Epithelial cell of proximal tubule (primary cell): ENCODE measurements at places on chromosomes 2 and 18.

DNA sequence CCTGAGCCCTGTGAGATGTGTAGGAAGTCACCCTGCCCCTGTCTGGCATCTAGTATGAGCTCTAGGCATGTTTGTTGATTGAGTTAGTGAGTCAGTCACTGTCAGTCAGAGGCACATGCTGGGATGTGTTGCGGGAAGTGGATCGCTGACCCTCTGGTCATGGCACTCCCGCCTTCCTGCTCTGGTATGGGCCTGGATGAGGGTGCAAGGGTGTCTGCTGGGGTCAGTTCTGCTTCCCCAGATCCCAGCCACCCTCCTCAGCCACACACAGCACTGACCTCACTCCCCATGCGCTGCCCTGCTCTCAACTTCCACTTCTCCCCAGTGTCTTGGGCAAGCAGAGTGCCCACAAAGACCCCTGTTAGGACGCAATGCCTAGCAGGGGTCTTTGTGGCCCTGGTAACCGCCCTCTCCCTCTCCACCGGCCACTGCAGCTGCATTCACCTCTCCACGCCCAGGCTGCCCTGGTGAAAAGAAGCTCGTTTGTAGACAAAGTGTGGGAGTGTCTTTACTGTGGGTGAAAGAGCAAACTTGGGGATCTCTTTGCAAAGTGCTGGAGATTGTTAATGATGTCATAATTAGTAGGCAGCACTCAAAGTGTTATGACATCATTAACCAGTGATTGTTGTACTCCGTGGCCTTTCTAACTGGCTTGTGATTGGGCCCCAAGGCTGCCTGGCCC is 252.1 kb downstream of the LDLRAD4 start:
- no peak for DNase-seq

DNA sequence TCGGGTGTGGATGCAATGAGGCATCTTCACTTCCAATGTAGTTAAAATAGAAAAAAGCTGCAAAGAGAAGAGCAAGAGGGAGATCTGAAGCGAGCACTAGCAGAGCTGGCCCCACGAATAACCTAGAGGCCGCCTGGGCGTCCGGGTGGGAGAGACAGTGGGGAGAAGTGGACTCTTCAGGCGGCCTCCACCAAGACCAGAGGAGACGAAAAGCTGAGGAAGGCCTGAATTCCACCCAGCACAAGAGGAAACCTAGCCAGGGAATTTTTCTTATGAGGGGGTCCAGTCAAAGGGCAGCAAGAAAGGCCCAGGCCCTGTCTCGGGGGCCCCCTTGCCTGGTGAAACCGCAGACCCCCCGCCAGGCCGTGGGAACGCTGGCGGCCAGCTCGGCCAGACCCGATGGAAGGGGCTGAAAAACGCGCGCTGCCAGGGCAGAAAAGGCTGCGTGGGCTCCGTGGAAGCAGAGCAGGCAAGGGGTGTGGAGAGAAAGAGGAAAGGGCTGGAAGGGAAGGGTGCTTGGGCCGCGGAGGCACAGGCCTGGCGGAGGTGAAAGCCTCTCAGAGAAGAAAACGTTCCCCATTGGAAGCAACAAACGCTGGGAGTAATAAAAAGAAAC is 69.2 kb downstream of the KCTD1 start:
- no peak for DNase-seq

DNA sequence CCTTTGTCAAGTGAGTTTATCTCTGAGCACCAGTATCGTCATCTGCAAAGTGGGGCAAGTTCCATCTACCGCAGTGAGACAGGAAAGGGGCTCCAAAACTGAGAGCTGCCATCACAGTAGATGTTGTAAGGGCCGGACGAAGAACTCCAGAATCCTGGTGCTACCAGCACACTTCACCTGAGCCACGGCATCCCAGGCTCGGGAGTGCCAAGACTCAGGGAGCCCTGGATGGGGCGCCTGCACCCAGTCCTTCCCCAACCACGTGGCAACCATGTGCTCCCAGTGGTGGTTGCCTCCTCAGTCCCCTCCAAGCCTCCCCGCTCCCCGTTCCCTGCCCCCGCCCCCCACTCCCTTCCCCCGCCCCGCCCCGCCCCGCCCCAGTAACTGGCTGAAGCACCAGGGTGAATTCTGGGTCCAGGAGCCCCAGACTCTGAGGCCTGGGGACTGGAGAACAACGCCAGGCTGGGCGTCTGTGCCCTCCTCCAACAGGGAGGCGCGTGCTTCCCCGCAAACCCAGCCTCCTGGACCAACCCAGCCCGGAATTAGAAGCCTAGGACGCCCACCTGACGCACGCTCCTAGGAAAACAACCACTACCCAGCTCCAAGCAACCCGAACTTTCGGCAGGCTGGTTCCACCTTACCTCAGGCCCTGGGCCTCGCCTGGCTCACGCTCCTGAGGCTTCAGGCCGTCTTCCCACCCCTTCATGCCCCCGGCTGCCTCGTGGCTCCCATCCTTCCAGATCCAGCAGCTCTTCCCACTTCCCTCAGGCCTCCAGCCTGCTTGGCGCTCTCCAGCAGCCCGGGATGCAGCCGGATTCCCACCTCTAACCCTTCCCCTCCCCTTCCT is 67.6 kb downstream of the LAMA3 start:
- DNase-seq, result no peak

- peak; percentile 12 for DNase-seq
Observed at GRCh38 chr2:58427572-58428095, 186.5 kb upstream of the FANCL start.

DNA sequence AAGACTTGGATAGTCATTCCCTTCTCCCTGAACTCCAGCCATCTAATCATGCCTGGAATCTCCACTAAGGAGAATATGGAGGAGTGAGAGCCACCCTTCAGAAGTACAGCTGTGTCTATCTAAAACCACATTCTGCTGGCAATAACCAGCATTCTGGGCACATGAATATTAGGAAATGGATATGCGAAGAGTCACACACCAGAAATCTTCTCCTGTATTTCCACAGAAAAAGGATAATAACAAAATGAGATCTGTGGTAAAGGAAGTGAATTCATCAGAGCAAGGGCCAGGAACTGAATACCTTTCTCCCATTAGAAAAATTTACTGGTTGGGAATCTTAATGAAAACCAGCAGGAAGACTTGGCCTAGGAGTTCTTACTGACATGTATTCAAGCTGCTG is 218.8 kb downstream of the SCG2 start:
- no peak for DNase-seq

DNA sequence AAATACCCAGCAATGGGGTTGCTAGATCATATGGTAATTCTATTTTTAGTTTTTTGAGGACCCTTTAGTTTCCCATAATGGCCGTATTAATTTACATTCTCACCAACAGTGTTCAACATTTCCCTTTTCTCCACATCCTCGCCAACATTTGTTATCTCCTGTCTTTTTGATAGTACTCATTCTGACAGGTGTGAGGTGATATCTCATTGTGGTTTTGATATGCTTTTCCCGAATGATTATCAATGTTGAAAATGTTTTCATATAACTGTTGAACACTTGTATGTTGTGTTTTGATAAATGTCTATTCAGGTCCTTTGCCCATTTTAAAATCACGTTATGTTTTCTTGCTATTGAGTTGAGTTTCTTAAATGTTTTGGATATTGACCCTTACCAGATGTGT is 5.8 kb upstream of the RIF1 start:
- DNase-seq, result no peak

DNA sequence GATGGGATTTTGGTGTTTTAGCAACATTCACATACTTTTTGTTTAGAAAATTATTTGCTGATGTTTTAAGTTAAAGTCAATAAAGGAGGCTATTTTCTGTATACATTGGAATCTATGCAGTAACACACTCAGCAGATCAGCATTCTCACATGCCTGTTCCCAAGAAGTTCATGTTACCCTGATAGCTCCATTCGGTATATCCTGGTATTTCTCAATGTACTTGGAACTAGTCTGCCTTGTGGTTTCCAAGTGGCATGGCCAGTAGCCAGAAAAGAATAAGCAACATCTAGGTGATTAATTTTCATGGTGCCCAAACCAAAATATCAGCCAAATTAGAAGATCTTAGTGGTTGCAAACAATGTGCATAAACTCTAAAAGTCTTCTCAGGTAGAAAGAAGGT is 5.2 kb upstream of the NCAPH start:
- DNase-seq, result no peak

DNA sequence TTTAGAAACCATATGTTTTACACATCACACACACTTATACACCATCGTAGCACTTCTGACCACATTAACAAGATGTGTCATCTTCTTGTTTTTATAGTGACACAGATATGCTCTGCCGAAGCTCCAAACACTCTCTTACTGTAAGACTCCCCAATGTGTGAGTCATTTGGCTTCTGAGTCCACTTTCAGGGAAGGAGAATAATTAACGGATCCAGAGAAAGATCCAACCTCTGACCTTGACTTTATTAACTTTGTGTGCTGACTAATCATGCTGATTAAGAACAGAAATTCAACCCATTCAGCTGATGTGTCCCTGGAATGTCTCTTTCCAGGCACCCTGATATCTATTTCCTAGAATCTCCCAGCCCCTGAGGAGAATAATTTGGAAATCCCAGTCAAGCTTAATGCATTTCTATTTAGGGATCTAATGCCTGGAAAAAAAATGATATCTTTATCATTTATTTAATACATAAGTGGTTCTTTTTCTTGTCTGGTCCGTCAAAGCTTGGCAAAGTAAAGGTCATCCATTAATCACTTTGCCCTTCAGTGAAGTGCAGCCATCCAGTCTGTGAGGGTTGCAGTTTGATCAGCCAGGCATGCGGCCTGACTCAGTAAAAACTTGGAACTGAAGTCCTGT is 615.8 kb upstream of the SYT4 start:
- peak; percentile 99 for DNase-seq

- no peak for DNase-seq
Observed at GRCh38 chr2:152822676-152823075, 104.3 kb downstream of the ARL6IP6 start.

- DNase-seq, result no peak
Observed at GRCh38 chr2:168465594-168465993, 9.5 kb downstream of the CERS6 start.

DNA sequence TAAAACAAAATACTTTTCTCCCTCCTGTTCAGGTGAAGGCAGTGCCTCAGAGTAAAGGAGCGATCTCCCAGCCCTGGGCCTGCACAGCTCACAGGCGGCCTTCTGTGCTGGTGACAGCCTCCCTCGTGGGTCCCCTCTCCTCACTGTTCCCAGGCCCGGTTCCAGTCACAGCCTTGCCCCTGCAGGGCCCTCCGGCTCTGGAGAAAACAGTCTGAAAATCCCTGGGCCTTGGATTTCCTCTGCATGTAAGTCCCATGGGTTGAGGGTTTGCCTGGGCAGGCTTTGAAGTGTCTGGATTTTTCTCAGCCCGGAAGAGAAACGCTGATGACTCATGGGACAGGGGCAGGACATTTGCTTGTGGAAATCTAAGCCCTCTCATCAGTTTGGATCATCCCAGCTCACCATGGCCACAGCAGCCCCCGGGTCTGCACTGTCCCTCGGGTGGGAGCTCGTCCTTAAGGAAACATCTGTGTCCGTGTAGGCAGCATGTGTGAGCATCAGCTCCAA is 186.1 kb upstream of the RAB12 start:
- no peak for DNase-seq

DNA sequence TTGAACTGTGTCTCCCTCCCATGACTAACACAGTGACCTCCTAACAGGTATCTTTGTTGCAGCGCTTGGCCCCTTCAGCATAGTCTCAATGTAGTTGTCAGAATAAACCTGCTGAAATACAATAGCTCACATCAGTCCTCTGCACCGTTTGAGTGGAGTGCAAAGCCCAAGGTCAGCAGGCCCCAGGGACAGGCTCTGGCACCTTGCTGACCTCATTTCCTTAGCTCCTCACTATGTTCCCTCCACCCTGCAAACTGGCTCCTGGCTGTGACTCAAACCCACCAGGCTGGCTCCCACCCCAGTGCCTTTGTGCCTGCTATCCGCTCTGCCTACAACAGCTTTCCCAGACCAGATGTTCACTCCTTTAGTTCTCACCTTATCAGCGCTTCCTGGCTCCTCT is 146.7 kb downstream of the LRATD1 start:
- no peak for DNase-seq

DNA sequence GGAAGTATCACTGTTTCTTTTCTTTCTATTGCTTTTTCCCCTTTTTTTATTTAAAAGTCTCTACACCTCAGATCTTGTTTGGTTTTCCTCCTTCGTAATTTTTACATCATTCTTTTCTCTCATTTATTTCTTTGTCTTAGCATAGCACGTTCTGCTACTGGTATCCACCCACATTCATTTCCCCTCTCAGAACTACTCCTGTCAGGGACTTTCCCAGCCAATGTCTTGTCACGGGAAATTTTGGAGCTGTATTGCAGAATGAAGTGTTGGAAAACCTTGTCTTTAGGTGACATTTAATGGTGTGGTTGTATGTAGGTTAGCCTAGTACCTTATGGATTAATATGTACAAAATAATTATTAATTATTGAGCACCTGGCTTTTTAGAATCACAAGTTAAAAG is 34.0 kb downstream of the TTLL4 start:
- DNase-seq, result no peak

GRCh38 chr18:66676699-66677098 is 72.8 kb upstream of the CDH19 start:
- no peak for DNase-seq

DNA sequence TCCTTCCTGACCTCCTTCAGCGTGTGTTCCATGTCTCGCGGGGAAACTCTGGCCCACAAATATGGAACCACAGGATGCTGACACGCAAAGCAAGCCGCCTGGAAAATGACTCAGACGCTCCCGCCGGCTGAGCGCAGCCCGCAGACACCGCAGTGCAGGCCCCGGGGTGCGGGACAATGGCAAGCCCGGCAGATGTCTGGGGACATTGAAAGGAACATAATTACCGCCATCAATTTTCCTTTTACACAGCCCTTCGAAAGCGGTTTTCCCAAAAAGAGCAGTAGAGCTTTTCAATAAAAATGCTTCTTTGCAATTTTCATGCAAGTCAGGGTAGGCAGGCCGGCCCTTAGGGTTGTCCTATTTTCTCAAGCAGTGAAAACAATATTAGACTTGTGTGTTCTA is 159.2 kb upstream of the SH3BP4 start:
- DNase-seq, result no peak

DNA sequence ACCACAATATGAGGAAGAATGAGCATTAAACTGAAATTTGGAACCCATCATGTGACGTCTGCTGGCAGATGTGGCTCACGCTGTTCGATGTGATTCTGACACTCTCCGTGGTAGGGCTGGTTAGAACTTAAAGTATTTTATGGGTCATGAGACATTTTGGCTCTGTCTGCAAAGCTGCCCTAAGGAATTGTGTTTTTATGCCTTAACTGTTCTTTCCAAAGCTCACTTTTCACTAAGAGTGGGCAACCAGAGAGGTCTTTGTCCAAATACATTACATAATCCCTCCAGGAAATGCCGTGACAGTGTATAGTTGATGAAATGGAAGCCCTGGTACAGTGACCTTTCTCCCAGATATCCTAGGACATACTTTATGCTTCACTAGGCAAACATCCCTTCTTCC is 119.1 kb downstream of the AQP4 start:
- no peak for DNase-seq

DNA sequence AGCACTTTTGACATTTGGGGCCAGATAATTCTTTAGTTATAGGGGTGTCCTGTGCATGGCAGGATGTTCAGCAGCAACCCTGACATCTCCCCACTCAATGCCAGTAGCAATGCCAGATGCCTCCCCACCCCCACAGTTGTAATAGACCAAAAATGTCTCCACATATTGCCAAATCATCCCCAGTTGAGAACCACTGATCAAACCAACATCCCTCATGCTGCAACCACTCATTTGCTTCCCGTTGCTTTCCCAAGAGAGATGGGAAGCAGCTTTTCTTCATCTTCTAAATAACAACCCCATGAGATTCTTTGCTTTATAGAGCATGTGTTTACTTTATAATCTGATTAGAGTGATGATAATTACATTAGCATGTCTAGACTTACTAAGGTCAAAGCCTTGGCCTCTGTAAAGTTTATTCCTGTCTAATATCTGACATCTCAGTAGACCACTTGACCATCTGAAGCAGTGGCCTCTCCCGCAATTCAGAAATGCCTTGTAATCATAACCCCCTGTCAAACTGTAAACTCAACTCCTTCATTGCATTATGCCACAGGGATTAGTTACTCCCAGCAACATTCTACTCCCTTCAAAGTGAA is 28.7 kb upstream of the C1D start:
- no peak for DNase-seq
